Glomerular endothelial cell (primary cell): ENCODE measurements at places on chromosomes 7 and 10. TPM values are rescaled to one million over a fixed set of nuclear protein-coding genes. Genes with fewer than 3 reads are reported as not detected.

GRCh38 chr10:124644771-124645415 is 99.3 kb downstream of the FAM53B start:
- DNase-seq: no peak

The EBF3 gene
- 2.0 TPM in 1 of 2 replicates, not detected in the other for total RNA-seq

The FOXI2 gene
- total RNA-seq: not detected in 2 replicates

The GPNMB gene
- total RNA-seq: 1.6 and 3.3 TPM in 2 replicates

The BICC1 gene
- total RNA-seq: 8.8 and 22.9 TPM in 2 replicates

GRCh38 chr10:7121154-7121797 is 289.6 kb downstream of the SFMBT2 start:
- DNase-seq: peak; percentile 7

DNA sequence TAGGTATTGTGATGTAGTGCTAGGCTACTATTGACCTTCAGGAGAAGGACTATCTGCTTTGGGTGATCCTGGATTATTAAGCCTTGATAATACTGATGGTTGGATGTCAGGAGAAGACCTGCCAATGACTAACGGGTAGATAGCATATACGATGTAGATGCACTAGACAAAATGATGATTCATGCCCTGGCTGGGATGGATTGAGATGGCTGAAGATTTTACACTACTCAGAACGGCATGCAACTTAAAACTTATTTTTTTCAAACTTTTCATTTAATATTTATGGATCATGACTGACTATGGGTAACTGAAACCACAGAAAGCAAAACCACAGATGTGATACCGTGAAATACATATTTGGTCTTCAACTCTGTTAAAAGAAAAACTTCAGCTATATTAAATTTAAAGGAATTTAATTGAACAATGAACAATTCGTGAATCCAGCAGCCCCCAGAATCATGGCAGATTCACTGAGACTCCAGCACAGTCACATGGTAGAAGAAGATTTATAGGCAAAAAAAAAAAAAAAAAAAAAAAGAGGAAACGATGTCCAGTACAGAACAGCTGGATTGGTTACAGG is 124.6 kb upstream of the CDK13 start:
- no peak for DNase-seq

The COBL gene
- not detected in 2 replicates for total RNA-seq

DNA sequence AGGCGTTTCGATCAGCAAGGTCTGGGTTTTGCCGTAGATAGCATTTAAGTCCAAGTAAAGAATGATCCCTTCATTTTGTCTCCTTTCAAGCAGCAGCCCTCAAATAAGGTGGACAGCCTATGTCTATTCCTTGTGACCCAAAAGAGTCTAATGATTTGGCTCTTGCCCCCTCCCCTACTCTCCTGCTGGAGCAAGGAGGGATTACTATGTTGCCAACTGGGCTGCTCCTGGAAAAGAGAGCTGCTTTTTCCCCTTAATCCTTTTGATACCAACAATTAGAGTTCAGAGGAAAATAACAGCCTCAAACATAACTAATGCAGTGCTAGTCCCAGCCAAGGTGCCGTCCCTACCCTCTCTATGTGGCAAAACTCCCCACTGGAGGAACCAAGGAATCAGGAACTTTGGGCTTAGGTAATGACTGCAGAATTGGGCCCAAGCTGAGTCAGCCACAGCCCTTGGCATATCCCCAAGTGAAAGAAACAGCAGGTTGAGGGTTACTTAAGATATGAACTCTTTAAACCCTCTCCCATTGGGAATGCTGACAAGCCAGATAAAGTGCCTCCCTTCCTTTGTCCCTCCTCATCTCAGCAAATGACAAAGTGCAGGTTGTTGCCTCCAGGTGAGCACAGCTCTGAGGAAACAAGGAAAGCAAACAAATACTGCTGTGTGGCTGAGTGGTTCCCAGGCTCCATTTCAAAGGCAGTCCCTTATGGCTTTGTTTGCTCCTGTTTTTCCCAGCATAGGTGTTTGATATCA is 643.7 kb downstream of the INHBA start:
- DNase-seq: no peak

GRCh38 chr7:98760201-98760651 is 109.6 kb downstream of the TMEM130 start:
- DNase-seq: no peak
